Left colon (tissue), 2 donors: ENCODE measurements at places on chromosomes 1 and 21.

DNA sequence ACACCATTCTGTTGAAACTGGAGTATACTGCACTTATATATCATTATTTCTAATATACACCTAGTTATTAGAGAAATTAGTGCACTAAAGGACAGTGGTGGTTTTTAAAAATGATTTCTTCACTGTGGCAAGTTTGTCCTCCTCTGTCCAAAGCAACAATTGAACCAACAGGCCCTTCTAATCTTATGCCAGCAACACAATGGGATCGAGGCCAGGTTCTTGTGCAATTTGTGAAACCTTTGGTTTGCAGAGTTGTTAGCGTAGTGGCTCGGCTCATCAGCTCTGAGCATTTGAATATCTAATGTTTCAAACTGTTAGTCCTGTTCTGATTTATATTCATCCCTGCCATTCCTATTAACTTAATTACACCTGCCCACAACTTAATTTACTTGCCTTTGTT is 9.9 kb upstream of the LRRC39 start:
- DNase-seq = peak; percentile 39

GRCh38 chr1:15757016-15757543 is 1.5 kb upstream of the FBLIM1 start:
- DNase-seq = no peak

DNA sequence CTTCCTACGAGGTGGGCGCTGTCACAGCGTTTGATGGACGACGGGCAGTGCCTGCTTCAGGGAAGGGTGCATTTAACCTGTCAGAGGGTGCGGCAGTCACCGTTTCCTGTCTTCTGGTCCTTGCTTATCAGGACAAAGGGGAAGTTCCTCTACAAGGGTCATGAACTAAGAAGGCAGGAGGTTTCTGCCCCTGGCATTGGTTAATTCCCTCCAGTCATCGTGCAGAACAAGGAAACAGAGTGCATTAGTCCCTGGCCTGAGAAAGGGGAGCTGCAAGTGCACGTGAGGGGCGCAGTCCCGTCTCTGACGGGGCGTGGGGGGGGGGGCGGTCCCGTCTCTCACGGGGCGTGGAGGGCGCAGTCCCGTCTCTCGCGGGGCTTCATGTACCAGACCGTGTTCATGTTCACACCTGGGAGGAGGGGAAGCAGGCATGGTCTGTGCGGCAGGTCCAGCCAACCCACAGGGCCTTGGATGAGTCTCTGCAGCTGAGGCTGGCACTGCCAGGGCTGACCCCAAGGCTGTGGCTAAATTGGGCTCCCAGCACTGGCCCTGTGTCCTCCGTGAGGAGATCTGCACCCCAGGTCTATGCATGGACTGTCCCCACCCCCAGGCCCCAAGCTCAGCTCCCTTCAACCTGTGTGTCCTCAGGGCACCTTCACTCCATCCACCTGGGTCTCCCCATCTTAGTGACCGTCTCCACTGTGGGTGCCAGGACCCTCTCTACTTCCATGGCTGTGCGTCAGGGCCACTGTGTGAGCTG is 89.2 kb upstream of the COL6A1 start:
- DNase-seq = no peak

- DNase-seq = peak; percentile 20
Measured at GRCh38 chr1:2610036-2610959, 22.5 kb downstream of the MMEL1 start.

GRCh38 chr1:225608014-225608796 is 44.7 kb downstream of the ENAH start:
- DNase-seq = no peak

- peak; percentile 18 for DNase-seq
Measured at GRCh38 chr1:86965012-86965826, 50.8 kb downstream of the HS2ST1 start.
